Glutamatergic neuron (in vitro differentiated cells): ENCODE measurements at places on chromosomes 12 and 14.

GRCh38 chr12:22115711-22116110 is 69.7 kb downstream of the CMAS start:
- H3K4me1 ChIP-seq = no peaks in the 10 kb centered on the region
- no peaks in the 10 kb centered on the region for H3K36me3 ChIP-seq
- no peak overlapping the region for H3K4me3 ChIP-seq
- H3K27me3 ChIP-seq = no peaks in the 10 kb centered on the region
- DNase-seq = no peak

- H3K4me1 ChIP-seq = no peaks in the 10 kb centered on the region
- no peak overlapping the region for H3K4me3 ChIP-seq
- H3K27ac ChIP-seq = no peak overlapping the region
Observed at GRCh38 chr12:21666722-21667121, 9.1 kb upstream of the LDHB start.

- DNase-seq = no peak
- H3K4me1 ChIP-seq = peaks cover 1% of the 10 kb centered on the region
- H3K4me3 ChIP-seq = no peak overlapping the region
- H3K27me3 ChIP-seq = peaks cover 2% of the 10 kb centered on the region
Observed at GRCh38 chr14:58912287-58912686, 274.5 kb downstream of the DACT1 start.

DNA sequence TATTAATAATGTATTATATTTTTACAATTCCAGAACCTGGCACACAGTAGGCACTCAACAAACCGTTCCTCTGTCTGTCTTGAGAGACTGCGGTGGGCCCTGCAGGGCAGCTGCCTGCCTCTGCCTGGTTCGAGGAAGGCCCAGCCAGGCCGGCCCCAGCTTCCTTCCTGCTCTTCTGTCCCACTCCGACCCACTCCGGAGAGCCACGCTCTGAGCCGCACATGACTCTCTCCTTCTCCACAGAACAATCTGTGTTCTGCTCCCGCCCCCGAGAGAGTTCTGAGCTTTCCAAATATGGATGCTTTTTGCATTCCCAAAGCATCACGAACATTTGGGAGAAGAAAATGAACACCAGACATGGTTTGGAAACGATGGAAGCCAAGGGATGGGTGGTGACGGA is 57.3 kb downstream of the TTC7B start:
- peaks cover 6% of the 10 kb centered on the region for H3K27me3 ChIP-seq
- H3K4me1 ChIP-seq = peaks cover 23% of the 10 kb centered on the region
- no peak for DNase-seq
- H3K27ac ChIP-seq = peak overlapping the region; percentile 74

GRCh38 chr12:29867823-29868222 is 84.1 kb upstream of the TMTC1 start:
- DNase-seq = no peak
- no peaks in the 10 kb centered on the region for H3K36me3 ChIP-seq
- no peak overlapping the region for H3K4me3 ChIP-seq
- no peaks in the 10 kb centered on the region for H3K27me3 ChIP-seq

DNA sequence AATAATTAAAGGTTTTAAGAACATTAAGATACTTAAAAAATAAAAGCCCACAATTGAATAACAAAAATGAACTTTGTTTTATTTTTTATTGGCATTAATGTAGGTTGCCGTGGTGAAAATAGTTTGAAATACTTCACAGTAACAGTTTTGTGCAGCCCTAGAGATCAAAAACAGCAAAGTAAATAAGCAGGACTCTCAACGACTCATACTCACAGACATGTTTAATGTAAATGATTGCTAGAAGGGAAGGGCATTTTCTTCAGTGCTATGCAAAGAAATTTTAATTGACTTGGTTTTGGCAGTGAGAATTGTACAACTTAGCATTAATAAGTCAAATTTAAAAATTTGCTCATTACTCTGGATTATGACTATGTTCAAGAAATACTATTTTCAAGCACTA is 16.0 kb downstream of the TRMT5 start:
- no peak for DNase-seq
- H3K36me3 ChIP-seq = no peaks in the 10 kb centered on the region
- no peak overlapping the region for H3K27ac ChIP-seq
- H3K27me3 ChIP-seq = no peaks in the 10 kb centered on the region
- no peak overlapping the region for H3K4me3 ChIP-seq

DNA sequence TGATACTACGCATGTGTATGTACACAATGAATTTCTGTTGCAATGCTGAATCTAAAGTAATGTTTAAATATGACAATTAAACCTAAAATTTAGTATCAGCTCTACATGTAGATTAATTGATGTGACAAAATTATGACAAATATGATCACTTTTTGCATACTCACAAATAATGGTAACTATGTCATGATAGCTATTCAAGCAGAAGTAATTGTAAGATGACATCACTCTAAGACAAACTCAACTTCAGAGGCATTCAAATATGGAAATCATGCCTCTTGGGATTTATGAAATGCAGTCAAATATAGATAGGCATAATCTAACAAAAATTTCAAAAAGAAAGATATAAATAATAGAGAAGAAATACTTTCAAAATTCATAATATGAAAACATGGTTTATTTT is 571.7 kb upstream of the LRFN5 start:
- no peak overlapping the region for H3K27ac ChIP-seq
- H3K27me3 ChIP-seq = no peaks in the 10 kb centered on the region
- H3K4me3 ChIP-seq = no peak overlapping the region
- no peak for DNase-seq

DNA sequence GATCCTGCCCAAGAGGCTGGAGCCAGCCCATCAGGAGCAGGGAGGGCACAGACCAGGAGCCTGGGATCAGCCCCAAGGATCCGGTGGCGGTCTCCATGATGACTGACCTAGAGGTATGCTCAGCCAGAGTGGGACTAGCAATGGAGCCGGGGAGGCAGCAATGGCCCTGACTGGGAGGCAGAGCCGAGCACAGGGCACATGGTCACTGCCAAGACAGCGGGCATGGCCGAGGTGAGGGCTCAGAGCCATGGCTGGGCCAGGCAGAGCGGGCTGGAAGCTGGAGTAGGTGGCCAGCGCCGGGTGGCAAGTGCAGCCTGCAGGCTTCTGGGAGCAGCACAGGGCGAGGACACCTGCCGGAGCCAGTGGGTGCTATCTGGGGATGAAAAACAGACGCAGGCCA is 259.3 kb downstream of the BCL11B start:
- no peaks in the 10 kb centered on the region for H3K4me1 ChIP-seq
- H3K36me3 ChIP-seq = no peaks in the 10 kb centered on the region

DNA sequence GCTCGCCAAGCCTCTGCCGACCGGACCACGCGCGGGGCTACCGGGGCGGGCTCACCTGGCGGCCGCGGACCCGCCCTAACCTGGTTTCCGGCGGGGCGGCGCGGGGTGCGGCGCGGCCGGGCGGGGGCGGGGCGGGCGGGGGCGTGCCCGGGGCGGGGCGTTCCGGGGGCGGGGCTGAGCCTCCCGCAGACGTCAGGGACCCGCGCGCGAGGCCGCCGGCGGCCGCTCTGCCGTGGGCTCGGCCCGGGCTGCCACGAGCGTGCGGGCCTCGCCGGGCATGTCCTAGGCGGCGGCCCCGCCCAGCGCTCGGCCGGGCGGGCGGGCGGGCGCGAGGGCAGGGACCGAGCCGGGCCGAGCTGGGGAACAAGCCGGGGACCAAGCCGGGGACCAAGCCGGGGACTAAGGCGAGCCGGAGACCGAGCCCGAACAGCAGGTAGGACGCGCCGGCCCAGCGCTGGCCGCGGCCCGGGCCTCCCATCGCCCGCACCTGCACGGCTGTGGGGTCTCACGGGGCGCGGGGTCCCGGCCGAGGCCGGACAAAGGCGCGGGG is at the start of gene CEP170B:
CEP170B (plus strand) TSS at position 188 of the 550 bp plus-strand sequence. CDS start 3,183 bp downstream, outside the sequence.
- peak; percentile 49 for DNase-seq
- H3K27me3 ChIP-seq = peaks cover 9% of the 10 kb centered on the region
- H3K36me3 ChIP-seq = no peaks in the 10 kb centered on the region
- H3K4me1 ChIP-seq = peaks cover 3% of the 10 kb centered on the region
- H3K4me3 ChIP-seq = peak within 1 kb of the TSS; percentile 83
- no peak within 1 kb of the TSS for H3K27ac ChIP-seq

DNA sequence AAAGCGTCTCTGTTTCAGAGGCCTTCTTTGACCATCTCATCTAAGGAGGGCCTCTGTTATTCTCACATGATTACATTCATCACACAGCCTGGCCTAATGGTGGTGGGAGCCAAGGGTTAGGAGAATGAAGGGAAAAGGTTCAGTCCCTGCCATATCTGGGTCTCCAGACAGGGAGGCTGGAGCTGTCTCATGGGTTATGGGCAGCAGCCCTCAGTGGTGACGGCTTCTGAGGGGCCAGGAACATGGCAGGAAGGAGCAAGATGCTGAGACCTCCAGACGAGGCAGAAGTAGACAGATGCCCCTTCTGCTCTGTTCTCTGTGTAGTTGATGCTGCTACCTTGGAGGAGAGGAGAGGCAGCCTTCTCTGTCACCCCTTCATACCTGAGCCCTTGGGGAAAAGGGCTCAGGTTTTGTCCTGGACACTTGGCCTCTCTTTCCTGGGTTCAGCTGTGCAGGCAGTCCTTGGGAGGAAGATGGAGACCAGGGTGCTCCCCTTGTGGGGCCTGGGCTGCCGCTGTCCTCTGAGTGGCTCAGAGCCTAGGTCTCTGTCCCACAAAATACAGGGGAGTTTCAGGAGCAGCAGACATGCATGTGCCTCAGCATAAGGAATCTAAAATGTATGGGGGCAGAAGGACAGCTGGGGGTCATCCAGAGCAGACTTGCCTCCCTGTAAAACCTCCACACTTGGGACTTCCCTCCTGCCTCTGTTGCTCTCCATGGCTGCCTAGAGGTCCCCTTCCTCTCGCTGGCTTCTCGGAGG is 3.6 kb downstream of the IFI27L2 start:
- H3K27me3 ChIP-seq = peaks cover 2% of the 10 kb centered on the region
- no peak overlapping the region for H3K27ac ChIP-seq
- H3K36me3 ChIP-seq = peaks cover 17% of the 10 kb centered on the region
- no peak overlapping the region for H3K4me3 ChIP-seq

DNA sequence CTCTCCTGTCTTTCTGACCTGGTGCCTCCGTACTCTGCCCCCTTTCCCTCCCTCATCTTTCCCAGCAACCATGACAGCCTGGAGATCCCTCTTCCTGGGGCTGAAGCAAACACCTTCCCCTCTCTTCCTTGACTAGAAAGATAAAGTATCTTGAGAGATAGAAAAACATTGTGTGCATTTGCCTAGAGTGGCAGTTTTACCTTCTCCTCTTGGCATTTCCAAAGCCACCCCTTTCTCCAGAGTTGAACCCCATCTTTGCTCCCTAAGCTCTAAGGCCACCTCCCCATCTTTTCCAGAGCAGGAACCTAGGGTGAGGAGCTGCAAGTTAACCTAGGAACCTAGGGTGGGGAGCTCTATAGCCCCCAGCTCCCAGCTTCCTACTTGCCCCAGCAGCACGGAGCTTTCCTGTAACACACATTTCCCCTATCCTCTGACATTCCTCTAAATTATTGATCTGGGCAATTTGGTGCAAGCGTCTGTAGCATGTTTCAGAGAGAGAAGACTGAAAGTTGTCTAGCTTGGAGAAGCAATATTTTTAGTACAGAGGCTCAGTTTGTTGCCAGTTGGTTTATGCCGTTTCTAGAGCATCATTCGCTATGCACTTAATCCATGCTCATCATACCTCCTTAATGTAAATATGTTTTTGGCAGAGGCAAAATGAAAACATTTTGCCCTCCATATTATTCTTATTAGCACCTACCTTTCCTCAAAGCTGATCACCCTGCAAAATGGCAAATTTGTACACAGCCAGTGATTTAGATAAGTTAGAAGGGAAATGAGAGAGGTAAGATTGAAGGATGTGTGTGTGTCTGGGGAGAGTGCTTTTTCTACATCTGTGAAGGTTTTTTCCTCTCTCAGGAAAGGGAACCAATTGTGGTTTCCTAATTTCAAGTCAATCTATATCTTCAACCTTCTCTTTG is 5.4 kb upstream of the TBX3 start:
- no peak overlapping the region for H3K27ac ChIP-seq
- H3K36me3 ChIP-seq = no peaks in the 10 kb centered on the region
- H3K27me3 ChIP-seq = peaks cover 61% of the 10 kb centered on the region
- no peak overlapping the region for H3K4me3 ChIP-seq
- DNase-seq = no peak

- no peak for DNase-seq
- H3K36me3 ChIP-seq = peaks cover 5% of the 10 kb centered on the region
- peaks cover 3% of the 10 kb centered on the region for H3K27me3 ChIP-seq
Observed at GRCh38 chr14:102499401-102500157, 10.0 kb downstream of the ANKRD9 start.

DNA sequence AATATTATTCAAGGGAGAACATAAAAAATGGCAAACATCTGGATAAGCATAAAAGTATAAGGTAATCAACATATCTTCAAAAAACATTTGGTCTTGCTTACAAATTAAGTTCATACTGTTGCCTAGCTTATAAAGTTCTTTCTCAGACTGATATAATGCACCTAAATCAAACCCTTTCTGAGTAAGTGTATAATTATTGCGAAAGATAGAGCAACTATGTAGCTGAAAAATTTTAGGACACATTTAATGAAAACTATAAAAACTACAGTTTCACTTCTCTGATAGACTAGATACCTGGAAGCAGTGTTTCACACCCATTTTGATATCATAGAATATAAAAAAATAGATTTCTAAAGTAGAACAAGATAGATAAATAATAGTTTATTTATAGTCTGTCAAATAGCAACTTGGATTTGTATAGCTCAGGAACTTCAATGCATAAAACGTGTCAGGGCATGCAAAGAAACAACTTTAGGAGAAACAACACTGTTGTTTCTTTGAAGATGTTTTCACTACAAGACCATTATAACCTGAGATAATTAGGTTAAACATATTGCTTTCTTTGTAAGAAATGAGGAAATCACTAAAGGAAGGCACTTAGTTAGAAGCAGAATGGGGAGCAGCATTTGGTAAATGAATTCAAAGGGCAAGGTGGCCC is 7.6 kb downstream of the CLECL1 start:
- H3K4me3 ChIP-seq = no peak overlapping the region
- no peaks in the 10 kb centered on the region for H3K36me3 ChIP-seq
- no peaks in the 10 kb centered on the region for H3K27me3 ChIP-seq
- H3K27ac ChIP-seq = no peak overlapping the region
- DNase-seq = no peak
- no peaks in the 10 kb centered on the region for H3K4me1 ChIP-seq

DNA sequence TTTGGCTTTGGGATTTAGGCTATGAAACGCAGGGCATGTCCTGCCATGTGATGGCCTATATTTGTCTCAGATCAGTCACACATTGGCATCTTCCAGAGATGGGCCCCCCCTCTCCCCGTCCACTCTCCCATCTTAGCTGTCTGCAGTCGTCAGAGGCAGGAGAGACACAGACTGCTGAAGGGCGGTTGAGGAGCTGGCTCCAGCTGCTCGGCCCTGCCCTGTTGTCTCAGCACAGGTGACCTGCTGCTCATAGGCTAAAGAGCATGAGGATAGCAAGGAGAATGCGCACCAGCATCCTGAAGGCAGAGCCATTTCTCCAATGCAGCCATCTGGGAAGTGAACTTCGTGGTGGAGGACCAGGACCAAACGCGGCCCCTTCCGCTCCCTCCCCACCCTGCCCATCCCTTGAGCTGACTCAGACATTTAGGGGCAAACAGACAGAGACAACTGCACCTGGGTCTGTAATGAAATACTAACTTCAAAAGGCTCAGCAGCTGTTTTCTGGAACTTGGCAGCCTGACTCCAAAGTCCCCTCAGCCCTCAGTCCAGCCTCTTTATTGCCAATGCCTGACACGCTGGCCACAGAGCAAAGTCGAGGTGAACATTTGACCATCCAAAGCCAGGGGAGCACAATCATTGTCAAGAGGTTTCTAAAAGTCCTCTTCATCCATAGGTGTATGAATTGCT is 22.3 kb downstream of the FZD10 start:
- no peaks in the 10 kb centered on the region for H3K4me1 ChIP-seq
- no peak overlapping the region for H3K27ac ChIP-seq
- peaks cover 15% of the 10 kb centered on the region for H3K36me3 ChIP-seq
- H3K4me3 ChIP-seq = no peak overlapping the region
- H3K27me3 ChIP-seq = peaks cover 6% of the 10 kb centered on the region
- no peak for DNase-seq
